ENCODE measurements at places on chromosomes 11 and 22.

DNA sequence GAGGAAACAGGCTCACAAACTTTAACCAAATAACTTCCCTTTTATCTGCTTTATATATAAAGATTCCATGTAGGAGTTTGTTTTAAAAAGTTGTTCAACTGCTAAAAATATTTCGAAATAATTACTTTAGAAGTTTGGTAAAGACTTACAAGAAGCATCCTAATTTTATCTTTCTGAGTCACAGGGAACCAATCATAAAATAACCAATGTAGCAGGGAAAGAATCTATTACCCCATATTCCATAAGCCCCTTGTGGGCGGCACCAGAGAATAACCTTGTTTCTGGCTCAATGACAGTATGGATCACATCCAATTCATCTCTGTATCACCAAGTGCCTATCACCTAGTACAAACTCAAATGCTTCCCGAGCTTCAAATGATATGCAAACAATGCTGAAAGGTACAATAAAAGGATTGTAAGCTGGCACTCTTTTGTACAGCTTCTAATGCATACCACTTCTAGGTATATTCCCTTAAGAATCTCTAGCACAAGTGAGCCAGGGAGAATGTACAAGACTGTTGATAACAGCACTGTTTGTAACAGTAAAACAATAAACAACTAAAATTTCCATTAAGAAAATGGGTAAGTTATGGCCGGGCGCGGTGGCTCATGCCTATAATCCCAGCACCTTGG lies 158.4 kb downstream of the ATG16L2 start:
- DNase-seq = no peak

DNA sequence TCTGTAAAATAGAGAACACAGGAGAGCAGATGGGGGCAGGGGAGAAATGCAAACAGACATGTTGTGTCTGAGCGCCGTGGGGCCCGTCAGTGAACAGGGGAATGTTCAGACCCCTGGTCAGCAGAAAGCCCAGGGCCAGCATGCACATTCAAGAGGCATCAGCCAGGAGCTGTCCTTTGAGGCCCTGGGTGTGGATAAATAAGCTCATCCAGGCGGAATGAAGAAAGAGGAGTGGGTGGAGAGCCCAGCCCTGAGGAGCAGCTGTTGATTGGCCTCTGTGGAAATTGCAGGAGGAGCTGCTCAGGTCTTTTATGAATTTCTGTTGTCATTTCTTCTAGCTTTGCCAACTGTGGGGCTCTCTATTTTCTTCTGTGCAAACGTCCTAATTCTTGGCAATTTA lies 49.7 kb upstream of the CECR2 start:
- no peak for DNase-seq

GRCh38 chr11:112161012-112161411 lies 2.9 kb downstream of the IL18 start:
- no peak for DNase-seq

DNA sequence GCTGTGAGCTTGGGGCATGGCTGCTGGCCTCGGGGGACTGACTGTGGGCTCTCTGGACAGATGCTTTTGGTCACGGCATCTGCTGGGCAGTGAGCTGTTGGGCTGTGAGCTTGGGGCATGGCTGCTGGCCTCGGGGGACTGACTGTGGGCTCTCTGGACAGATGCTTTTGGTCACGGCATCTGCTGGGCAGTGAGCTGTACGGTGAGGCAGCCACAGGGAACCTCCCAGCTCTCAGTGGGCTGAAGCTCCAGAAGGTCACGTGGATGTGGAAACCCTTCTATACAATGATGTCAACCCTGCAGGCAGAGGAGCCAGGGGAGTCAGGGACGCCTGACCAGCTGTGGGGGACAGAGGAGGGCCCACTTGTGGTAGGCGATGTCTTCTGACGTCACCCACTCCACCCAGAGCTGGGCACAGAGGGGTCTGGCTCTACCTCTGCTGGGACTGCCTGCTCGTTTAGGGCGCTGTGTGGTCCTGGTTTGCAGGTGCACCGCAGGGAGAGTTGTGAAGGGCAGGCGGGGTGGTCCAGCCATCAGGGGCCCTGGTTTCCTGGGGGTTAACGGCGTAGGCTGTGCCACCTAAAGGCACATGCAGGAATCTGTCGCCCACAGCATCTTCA lies 1331.3 kb downstream of the BRD1 start:
- no peak for DNase-seq

GRCh38 chr11:126951465-126951864 lies 49.1 kb downstream of the KIRREL3 start:
- no peak for DNase-seq

GRCh38 chr22:47389201-47389600 lies 626.8 kb downstream of the TBC1D22A start:
- no peak for DNase-seq

DNA sequence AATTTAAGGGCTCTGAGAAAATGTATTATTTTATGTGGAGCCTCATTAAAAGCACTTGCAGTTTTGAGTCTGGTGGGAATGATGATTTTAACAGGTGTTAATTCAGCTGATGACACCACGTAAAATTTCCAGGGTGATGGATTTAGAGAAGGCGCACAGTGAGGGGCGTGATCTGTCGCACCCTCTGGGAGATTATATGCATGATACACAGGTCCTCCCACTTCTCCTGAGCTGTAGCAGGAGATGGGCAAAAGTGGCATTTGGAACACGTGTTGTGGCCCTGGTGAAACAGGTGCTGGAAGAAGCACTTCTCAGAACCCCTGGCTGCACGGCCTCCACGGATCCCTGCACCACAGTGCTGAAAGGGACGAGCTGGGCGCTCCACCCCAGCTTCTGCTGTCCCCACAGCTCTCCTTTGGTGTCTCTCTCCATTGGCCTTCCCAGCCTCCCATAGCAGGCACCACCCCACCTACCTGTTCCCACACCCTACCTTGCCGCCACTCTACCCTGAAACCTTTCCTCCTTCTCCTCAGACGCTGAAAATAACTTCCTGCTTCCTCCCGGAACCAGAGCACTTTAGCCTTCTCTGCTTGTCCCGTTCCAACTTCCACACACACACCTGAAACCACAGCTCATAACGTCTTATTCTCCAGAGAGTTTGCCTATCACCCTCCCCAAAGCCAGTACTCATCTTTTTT lies 6.9 kb upstream of the SORL1 start:
- no peak for DNase-seq

GRCh38 chr11:44950031-44950624 lies 555 bp downstream of the TP53I11 start:
- DNase-seq = no peak

DNA sequence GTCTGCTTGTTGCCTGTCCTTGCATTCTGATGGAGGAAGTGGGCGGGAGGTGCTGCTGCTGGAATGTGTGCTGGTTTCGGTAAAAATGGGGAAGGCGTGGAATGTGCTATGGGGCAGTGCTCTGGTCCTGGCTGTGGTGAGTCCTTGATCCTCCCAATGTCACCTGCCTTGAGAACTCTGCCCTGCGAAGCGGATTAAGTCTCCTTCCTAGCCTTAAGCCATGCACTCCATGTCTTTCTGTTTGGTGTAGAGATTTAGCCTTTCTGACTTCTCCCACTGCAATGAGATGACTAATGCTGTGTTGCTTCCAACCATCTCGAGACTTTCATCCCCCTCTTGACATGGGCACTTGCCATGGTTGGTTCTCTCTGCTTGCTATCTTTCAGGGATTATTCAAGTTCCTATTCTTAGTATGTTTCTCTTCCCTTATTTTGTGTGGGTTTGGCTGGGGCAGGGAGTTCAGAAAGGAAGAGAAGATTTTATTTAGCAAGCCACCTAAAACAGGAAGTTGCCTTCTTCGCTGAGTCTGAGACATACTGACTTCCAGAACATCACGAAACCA lies 687.9 kb downstream of the NTM start:
- no peak for DNase-seq

DNA sequence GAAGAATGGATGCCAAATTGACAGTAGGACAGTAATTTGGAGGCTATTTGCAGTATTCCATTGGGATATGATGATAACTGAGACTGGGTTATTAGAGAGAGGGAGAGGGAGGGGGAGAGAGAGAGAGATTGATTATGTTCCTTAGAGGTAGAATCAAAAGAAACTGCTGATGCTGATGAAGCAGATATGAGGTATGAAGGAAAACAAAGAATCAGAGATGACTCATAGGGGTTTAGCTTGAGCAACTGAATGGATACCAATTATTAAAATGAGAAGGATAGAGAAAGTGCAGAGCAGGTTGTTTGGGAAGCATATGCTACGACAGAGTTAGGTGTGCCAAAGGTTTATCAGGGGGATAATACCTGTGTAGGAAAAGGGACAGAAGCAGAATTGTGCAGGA lies 12.8 kb upstream of the NUCB2 start:
- no peak for DNase-seq

DNA sequence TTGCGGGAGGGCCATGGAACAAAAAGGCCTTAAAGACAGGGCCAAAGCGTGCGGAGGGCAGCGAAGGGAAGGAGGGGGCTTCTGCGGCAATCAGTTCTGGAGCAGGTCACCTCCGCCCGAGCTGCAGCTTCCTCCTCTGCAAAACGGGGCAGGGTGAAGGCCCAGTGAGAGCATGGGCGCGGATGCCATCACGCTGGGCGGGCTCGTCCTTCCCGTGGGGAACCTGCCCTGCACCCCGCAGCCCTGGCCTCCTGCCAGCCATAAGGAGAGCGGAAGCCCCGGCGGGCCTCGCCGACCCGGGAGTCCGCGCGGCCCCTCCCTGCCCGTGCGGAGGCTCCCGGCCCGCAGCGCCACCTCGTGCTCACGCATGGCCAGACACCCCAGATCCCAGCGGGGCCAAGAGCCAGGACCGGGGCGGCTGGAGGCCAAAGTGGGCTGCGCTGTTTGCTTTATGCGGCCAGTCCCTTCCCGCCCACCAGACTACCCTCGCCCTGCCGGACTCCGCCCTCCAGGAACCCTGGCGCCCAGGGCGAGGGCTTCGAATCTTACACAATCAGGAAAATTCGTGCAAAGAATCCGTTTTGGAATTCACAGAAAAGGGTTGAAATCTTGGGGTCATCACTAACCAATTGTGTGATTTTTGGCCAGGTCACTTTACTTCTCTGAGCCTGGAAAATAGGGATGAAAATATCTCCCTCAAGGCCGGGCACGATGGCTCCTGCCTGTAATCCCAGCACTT lies 16.1 kb downstream of the TSKU start:
- no peak for DNase-seq

- no peak for DNase-seq
Measured at GRCh38 chr22:31848411-31848810, 94.6 kb downstream of the DEPDC5 start.

- no peak for DNase-seq
Measured at GRCh38 chr11:43962383-43963278, 20.2 kb downstream of the C11orf96 start.

DNA sequence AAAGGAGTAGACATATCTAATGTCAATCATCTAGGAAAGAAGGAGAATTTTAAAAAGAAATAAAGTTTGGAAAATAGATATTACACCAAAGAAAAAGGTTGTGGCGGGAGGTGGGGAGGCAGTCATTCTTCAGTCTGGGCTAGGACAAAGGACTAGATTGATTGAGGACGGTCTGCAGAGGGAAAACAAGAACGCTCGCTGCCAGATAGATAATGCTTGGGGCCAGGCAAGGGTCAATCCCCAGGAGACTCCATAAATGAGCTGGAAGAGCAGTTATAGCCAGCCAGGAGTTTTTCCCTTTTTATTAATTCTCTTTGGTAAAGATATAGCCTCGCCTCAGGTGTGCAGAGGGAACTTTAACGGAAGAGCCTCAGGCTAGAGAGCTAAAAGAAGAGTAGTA lies 6.3 kb downstream of the TRPC6 start:
- no peak for DNase-seq

DNA sequence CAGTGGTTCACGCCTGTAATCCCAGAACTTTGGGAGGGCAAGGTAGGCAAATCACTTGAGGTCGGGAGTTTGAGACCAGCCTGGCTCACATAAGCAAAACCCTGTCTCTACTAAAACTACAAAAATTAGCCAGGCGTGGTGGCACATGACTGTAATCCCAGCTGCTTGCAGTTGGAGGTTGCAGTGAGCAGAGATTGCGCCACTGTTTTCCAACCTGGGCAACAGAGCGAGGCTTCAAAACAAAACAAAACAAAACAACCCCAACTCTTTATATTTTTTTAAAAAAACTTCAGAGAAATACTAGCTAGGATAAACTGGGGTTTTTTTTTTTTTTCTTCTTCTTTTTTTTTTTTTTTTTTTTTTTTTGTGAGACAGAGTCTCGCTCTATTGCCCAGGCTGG lies 31.8 kb upstream of the RAPSN start:
- no peak for DNase-seq

DNA sequence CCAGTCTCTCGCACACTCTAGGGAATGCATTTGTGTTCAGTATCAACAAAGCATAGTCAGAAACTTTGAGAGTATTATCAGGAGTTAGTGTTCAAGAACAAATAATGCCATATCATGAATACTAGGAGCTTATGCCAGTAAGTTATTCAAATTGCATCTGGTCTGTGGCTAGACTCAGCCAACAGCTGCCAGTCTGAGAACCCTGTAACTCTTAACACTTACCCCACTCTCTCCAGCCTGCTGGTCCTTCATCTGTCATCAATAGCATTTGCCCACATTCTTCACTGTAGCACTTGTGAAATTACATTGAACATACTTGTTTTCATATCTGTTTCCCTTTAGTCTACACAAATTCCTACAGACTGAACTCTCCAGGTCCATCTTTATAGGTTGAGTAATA lies 1157.5 kb upstream of the RAG2 start:
- no peak for DNase-seq

DNA sequence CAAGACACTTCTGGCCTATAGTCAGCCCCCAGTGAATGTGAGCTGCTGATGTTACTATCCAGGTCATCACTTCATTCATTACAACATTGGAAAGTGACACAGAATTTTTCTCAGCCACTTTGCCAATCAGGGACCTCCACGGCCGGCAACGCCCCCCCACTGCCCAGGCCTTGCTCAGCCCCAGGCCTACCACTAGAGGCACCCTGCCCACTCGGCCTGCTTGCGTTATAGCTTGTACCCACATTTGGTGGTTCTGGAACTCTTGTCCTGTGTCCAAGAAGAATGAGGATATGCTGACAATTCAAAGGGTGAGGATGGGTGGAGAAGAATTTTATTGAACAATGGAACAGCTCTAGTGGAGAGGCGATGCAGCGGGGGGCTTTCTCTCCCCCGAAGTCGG lies 96.2 kb downstream of the TSPAN18 start:
- no peak for DNase-seq

DNA sequence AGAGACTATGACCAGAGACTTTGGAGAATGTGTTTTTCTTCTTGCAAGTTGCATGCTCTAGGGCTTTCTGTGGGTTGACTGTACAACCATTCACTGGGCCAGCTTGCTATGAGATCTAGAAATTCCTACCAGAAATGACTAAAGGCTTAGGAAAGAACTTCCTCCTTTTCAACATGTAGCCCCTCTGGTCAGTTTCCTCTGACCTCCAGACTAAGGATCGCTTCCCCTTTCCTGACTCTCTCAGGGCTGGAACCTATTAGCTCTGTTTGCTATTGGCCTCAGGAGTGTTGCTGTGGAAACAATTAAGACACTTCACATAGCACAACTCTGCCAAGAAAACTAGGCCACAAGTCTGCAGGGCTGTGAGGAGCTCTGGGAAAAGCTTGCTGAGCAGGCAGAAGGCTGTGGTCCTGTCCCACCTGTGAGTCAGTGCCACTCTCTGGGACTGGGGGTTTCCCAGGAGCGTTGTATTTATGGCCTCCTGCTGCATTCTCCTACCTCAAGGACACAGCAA lies 10.7 kb downstream of the CRY2 start:
- DNase-seq = peak; percentile 19

Measured in T1000 (cell line).